ENCODE measurements at places on chromosomes 6 and 20.

DNA sequence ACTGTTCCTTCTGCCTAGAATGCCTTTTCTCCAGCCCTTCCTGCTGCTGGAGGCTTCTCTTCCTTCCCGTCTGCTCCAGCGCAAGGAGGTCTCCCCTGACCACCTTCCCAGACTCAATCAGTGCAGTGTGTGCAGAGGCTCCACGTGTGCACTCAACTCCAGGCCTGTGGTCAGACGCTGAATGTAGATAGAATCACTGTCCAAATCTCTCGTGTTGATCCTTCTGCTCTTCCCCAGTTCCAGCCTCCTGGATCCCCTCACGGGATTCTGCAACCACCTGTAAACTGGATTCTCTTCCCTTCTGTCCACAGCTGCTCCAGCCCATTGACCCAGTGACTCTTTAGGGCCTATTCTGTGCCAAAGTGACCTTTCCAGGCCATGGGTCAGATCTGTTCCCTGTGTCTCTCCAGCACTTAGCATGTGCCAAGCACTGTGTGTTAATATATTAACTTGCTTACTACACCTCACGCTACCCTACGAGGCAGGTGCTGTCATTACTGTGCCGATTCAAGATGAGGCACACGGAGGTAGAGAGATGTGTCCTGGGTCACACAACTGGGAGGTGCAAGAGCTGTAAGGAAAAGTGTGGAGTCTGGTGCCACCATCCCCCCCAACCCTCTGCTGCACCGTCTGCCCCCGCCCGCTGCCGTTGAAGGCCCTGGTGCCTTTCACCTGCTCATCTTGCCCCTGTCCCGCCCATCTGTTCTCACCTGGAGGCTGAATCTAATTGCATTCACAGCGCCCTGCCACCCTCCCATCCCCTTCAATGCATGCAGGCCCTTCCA, 112.2 kb downstream of the SULF2 start:
- no peaks in the 10 kb centered on the region for H3K27me3 ChIP-seq
- H3K4me3 ChIP-seq, result no peak overlapping the region
- peak overlapping the region; percentile 18 for H3K27ac ChIP-seq
- H3K36me3 ChIP-seq, result no peaks in the 10 kb centered on the region
- DNase-seq, result peak; percentile 28
- H3K4me1 ChIP-seq, result no peaks in the 10 kb centered on the region

DNA sequence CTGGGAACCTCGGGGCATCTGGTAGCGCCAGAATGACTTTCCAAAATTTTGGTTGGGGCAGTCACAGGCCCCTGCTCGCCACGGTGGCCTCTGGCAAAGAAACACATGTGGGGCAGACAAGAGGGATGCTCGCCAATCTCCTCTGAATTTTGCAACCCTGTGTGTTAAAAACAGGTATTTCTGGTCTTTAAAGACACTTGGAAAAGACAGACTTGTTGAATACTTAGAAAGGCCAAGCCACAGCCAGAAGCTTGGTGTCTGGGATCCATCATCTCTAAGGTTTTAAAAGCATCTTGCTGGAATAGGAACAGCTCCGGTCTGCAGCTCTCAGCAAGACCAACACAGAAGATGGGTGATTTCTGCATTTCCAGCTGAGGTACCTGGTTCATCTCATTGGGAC, 31.2 kb downstream of the HLA-E start:
- H3K27me3 ChIP-seq, result no peaks in the 10 kb centered on the region
- H3K36me3 ChIP-seq, result peaks cover 55% of the 10 kb centered on the region
- no peak overlapping the region for H3K4me3 ChIP-seq
- H3K27ac ChIP-seq, result no peak overlapping the region
- peaks cover 76% of the 10 kb centered on the region for H3K4me1 ChIP-seq

- H3K27me3 ChIP-seq, result no peaks in the 10 kb centered on the region
- H3K4me1 ChIP-seq, result no peaks in the 10 kb centered on the region
- H3K4me3 ChIP-seq, result no peak overlapping the region
- H3K36me3 ChIP-seq, result no peaks in the 10 kb centered on the region
These were observed 968.5 kb upstream of the GJE1 start for GRCh38 chr6:141164042-141164743.

DNA sequence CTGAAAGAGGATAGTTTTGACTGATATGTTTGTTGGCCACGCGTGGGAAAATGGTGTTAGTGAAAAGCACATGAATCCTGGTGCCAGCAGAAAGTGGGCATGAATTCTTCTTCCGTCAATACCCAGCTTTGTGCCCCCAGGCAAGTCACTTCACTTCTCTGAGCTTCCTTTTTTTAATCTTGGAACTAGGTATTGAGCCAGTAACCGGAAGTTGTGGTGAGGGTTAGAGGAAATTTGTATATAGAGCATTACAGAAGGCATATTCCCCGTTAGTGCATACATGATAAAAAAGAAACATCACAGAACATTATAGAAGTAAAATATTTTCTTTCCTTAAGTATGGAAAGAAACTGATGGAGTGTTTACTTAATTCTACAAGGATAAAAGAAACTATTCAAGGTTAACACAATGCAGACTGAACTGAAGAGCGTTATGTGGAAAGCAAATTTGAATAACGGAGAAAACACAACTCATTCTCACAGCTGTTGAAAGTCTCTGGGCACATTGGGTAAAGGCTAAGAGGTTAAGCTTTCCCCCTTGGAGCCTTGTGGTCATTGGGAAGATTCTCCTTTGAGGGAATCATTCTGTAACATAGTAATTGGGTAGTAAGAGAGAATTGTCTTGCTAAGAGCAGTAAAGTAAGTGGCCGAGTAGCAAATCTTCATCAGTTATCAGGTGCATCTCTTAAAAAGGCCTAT, 223.1 kb downstream of the BCAS1 start:
- H3K27ac ChIP-seq, result peak overlapping the region; percentile 30
- H3K4me1 ChIP-seq, result peaks cover 70% of the 10 kb centered on the region
- DNase-seq, result no peak
- peak overlapping the region; percentile 37 for H3K4me3 ChIP-seq
- H3K27me3 ChIP-seq, result no peaks in the 10 kb centered on the region
- H3K36me3 ChIP-seq, result no peaks in the 10 kb centered on the region

GRCh38 chr6:152981989-152982903, 595 bp downstream of the FBXO5 start:
- peaks cover 78% of the 10 kb centered on the region for H3K36me3 ChIP-seq
- no peaks in the 10 kb centered on the region for H3K27me3 ChIP-seq
- H3K4me1 ChIP-seq, result peaks cover 45% of the 10 kb centered on the region
- peak overlapping the region; percentile 100 for H3K27ac ChIP-seq
- peak overlapping the region; percentile 96 for H3K4me3 ChIP-seq
- peak; percentile 33 for DNase-seq

GRCh38 chr6:94414041-94414440, 994.7 kb upstream of the EPHA7 start:
- H3K4me3 ChIP-seq, result no peak overlapping the region
- H3K4me1 ChIP-seq, result no peaks in the 10 kb centered on the region
- no peak overlapping the region for H3K27ac ChIP-seq
- H3K36me3 ChIP-seq, result no peaks in the 10 kb centered on the region

DNA sequence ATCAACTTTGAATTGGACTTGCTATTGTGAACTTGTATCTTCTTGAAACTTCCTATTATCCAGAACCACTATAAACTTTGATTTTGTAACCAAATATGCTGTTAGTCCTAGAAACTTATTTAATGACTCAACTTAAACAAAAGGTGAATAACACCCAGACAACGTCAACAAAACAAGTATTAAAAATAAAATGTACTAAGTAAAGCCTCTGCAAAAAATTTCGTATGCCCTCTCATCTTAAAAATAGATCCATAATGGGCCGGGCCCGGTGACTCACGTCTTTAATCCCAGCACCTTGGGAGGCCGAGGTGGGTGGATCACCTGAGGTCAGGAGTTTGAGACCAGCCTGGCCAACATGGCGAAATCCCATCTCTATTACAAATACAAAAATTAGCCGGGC, 401.7 kb downstream of the ESR1 start:
- no peaks in the 10 kb centered on the region for H3K27me3 ChIP-seq
- H3K4me1 ChIP-seq, result peaks cover 4% of the 10 kb centered on the region
- no peak overlapping the region for H3K4me3 ChIP-seq
- no peak overlapping the region for H3K27ac ChIP-seq
- H3K36me3 ChIP-seq, result peaks cover 75% of the 10 kb centered on the region
- DNase-seq, result no peak

DNA sequence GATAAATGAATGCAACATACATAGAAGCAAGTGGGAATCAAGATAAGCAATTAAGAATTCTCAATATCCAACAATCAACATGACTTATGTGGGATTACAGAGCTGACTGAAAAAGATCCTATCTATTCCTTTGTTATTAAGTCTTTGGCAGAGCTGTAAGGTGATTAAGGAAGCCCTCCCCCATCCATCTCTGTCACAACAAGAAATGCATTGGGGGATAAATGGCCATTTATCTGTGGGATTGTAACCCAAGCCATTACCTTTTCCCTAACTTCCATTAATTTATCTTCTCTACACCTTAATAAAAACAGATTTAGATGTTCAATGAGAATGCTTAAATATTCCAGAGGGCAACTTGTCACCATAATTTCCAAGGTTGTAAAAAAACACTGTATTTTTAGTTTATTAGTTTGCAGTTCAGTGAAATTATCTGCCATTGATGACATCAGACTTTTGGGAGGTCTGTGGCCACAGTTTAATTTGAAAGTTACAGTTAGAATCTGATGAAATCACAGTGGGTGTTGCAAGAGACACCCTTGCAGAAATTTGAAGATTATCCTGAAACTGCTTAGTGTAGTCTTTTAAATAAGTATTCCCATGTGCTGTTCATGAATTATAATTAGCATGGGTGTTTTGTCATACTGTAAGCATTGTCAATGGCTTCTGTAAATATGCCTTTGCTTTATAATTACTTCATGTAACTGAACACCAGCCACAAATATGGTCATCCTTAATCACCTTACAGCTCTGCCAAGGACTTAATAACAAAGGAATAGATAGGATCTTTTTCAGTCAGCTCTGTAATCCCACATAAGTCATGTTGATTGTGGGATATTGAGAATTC, 49.4 kb upstream of the FYN start:
- H3K36me3 ChIP-seq, result no peaks in the 10 kb centered on the region
- DNase-seq, result no peak
- H3K4me1 ChIP-seq, result peaks cover 34% of the 10 kb centered on the region
- no peaks in the 10 kb centered on the region for H3K27me3 ChIP-seq
- H3K27ac ChIP-seq, result peak overlapping the region; percentile 7

- DNase-seq, result no peak
- H3K27ac ChIP-seq, result no peak overlapping the region
- no peaks in the 10 kb centered on the region for H3K36me3 ChIP-seq
- no peaks in the 10 kb centered on the region for H3K27me3 ChIP-seq
These were observed 36.6 kb downstream of the AIG1 start for GRCh38 chr6:143097224-143097795.

GRCh38 chr20:663315-664090, 10.5 kb upstream of the SRXN1 start:
- peaks cover 15% of the 10 kb centered on the region for H3K4me1 ChIP-seq
- H3K27ac ChIP-seq, result peak overlapping the region; percentile 22
- DNase-seq, result no peak
- no peaks in the 10 kb centered on the region for H3K36me3 ChIP-seq
- H3K27me3 ChIP-seq, result peaks cover 88% of the 10 kb centered on the region
- no peak overlapping the region for H3K4me3 ChIP-seq

DNA sequence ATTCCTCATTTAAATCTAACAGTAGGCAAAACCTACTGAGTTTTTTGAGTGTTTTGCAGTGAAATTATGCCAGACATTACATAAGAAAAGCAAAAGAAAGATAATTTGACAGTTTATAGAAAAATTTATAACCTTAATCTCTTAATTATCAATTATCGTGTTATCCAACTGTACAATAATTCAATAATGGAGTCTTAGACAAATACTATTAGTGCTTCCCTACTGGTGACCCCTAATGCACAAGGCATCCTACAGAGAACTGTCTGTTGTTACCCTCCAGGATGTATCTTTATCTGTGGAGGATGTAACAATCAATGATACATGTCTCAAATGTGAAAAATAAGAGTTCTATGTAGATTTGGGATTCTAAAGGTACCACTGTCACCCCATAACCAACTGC, 1687.6 kb downstream of the GRIK2 start:
- H3K27me3 ChIP-seq, result no peaks in the 10 kb centered on the region
- no peaks in the 10 kb centered on the region for H3K36me3 ChIP-seq
- H3K27ac ChIP-seq, result no peak overlapping the region
- no peak overlapping the region for H3K4me3 ChIP-seq
- no peaks in the 10 kb centered on the region for H3K4me1 ChIP-seq

GRCh38 chr6:159422041-159422984, 253.1 kb downstream of the FNDC1 start:
- no peaks in the 10 kb centered on the region for H3K4me1 ChIP-seq
- H3K36me3 ChIP-seq, result no peaks in the 10 kb centered on the region
- no peak overlapping the region for H3K4me3 ChIP-seq
- H3K27ac ChIP-seq, result no peak overlapping the region
- H3K27me3 ChIP-seq, result peaks cover 16% of the 10 kb centered on the region
- DNase-seq, result no peak

- peaks cover 4% of the 10 kb centered on the region for H3K36me3 ChIP-seq
- no peak overlapping the region for H3K27ac ChIP-seq
- H3K4me3 ChIP-seq, result no peak overlapping the region
- DNase-seq, result no peak
- H3K4me1 ChIP-seq, result peaks cover 17% of the 10 kb centered on the region
These were observed 26.8 kb downstream of the ZNF831 start for GRCh38 chr20:59190466-59190865.

- no peak overlapping the region for H3K27ac ChIP-seq
- H3K36me3 ChIP-seq, result no peaks in the 10 kb centered on the region
- H3K4me3 ChIP-seq, result no peak overlapping the region
- peaks cover 24% of the 10 kb centered on the region for H3K27me3 ChIP-seq
- H3K4me1 ChIP-seq, result peaks cover 10% of the 10 kb centered on the region
- no peak for DNase-seq
These were observed 20.0 kb upstream of the WFDC2 start for GRCh38 chr20:45449528-45449927.

GRCh38 chr6:41560431-41561192, 14.4 kb downstream of the FOXP4 start:
- H3K36me3 ChIP-seq, result peaks cover 7% of the 10 kb centered on the region
- peak; percentile 88 for DNase-seq
- H3K4me1 ChIP-seq, result peaks cover 29% of the 10 kb centered on the region

DNA sequence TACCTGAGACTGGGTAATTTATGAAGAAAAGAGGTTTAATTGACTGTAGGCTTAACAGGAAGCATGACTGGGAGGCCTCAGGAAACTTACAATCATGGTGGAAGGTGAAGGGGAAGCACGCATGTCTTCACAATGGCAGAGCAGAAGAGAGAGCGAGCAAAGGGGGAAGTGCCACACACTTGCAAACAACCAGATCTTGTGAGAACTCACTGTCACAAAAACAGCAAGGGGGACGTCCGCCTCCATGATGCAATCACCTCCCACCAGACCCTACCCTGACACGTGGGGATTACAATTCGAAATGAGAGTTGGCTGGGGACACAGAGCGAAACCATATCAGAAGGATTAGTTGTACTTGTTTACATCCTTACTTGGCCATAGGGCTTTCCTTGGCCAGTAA, 49.7 kb downstream of the FIG4 start:
- H3K4me3 ChIP-seq, result no peak overlapping the region
- H3K4me1 ChIP-seq, result peaks cover 3% of the 10 kb centered on the region
- DNase-seq, result no peak
- H3K27me3 ChIP-seq, result no peaks in the 10 kb centered on the region
- H3K27ac ChIP-seq, result peak overlapping the region; percentile 54

GRCh38 chr20:2900845-2901592, 27.7 kb downstream of the PTPRA start:
- H3K27ac ChIP-seq, result no peak overlapping the region
- H3K4me3 ChIP-seq, result no peak overlapping the region
- no peak for DNase-seq
- no peaks in the 10 kb centered on the region for H3K27me3 ChIP-seq
- H3K4me1 ChIP-seq, result peaks cover 45% of the 10 kb centered on the region
